ENCODE measurements at places on chromosomes 3 and 15.

- no peak for DNase-seq
These were observed 5.6 kb downstream of the LIMD1 start for GRCh38 chr3:45599984-45600650.

- DNase-seq, result no peak
These were observed 387.4 kb downstream of the RBMS3 start for GRCh38 chr3:29668233-29668632.

DNA sequence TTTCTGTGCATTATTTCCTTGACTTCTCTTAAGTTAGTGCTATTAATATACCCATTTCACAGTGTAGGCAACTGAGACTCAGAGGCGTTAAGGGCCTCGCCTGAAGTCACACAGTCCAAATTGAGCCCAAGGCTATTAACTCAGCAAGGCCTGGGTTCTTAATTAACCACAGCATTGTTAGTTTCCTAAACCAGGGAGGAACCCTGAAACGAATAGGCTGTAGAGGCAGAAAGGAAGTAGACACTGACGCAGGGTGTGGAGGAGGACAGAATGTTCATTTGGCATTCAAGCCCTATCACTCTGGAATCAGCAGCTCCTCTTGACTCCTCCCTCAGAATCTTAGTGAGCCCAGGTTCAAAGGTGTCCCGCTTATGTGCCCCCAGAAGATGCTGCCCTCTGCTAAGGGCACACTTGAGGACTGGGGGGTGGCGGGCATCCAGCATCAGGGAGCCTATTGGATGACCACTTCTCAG lies 13.9 kb downstream of the ARHGEF3 start:
- peak; percentile 31 for DNase-seq

DNA sequence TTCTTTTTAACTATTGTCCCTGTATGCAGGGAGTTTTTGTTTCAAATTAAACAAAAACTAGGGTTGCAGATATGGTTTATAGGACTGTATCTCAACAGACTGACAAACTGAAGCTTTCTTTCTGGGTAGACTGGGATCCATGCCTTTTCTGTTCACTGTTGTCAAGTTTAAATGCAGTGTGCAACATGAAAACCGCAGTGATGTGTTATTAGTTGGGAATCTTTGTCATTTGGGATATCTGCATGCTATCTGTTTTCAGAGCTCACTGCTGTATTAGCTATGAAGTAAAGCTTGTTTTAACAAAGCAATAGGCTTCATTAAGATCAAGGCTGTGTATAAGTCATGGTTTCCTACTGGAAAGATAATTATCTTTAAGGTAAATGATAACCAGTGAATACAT lies 21.4 kb upstream of the MCF2L2 start:
- DNase-seq, result no peak

- DNase-seq, result no peak
These were observed 2.3 kb downstream of the B4GALT4 start for GRCh38 chr3:119238363-119238762.

- no peak for DNase-seq
These were observed 19.0 kb upstream of the CSTA start for GRCh38 chr3:122305818-122306621.

- no peak for DNase-seq
These were observed 53.0 kb downstream of the SLC6A1 start for GRCh38 chr3:11045536-11045935.

DNA sequence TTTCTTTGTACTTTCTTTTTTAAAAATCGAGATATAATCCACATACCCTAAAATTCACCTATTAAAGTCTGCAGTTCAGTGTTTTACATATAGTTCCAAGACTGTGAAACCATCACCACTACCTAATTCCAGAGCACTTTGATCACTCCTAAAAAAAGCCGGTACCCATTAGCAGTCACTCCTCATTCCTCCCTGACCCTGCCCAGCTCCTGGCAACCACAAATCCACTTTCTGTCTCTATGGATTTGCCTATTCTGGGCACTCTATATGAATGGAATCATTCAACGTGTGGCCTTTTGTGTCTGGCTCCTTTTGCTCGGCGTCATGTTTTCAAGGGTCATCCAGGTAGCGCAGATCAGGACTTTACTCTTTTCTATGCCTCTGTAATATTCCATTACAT lies 17.3 kb downstream of the TRPM1 start:
- no peak for DNase-seq

DNA sequence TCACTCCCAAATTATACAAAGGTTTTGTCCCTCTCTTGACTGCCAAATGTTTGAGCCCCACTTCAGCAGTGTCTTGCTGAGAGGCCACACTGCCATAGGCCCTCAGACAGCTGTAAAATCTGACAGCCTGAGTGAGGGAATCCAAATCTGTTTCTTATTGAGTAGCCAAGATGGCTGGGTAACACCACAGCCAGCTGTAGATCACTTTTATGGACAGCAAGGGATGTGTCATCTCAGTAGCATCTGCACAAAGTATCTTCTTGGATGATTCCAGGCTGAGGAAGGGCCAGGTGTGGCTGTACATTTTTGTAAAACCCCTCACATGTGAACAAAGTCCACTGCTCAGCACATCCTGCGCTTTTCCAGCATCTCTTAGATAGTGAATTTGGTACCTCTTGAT lies 237.0 kb upstream of the LRTM1 start:
- DNase-seq, result no peak

DNA sequence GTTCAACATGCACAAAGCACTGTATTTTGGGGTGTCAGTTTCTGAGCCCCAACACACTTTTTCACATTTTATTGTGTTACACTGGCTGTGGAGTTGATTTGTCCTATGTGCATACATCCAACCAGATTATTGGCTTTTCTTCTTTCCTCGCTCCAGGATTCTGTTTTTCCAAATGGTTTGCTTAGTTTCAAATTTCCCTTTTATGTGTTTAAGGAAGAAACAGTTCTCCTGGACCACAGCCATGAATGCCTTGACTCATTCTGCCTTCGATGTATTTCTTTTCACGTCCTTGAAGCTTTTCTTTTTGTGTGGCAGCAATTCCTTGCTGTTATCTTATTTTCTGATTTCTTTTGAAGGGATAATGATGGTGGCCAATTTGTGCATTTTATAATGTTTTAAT lies 53.8 kb downstream of the CACNA2D3 start:
- no peak for DNase-seq

DNA sequence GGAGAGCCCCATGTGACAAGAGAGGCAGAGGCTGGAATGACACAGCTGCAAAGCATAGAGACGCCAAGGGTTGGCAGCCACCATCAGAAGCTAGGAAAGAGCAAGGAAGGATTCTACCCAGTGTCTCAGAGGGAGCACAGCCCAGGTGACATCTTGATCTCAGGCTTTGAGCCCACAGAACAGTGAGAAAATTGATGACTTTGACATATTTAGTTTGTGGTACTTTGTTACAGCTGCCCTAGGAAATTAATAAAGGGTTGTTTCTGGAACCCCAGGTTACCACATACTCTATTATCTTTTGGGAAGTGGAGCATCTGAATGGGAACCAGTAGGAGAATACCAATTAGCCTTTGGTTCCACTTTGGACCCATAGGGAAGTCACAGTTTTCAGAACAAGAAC lies 231.7 kb downstream of the ZNF621 start:
- DNase-seq, result no peak

GRCh38 chr3:29186131-29186599 lies 94.7 kb upstream of the RBMS3 start:
- no peak for DNase-seq

DNA sequence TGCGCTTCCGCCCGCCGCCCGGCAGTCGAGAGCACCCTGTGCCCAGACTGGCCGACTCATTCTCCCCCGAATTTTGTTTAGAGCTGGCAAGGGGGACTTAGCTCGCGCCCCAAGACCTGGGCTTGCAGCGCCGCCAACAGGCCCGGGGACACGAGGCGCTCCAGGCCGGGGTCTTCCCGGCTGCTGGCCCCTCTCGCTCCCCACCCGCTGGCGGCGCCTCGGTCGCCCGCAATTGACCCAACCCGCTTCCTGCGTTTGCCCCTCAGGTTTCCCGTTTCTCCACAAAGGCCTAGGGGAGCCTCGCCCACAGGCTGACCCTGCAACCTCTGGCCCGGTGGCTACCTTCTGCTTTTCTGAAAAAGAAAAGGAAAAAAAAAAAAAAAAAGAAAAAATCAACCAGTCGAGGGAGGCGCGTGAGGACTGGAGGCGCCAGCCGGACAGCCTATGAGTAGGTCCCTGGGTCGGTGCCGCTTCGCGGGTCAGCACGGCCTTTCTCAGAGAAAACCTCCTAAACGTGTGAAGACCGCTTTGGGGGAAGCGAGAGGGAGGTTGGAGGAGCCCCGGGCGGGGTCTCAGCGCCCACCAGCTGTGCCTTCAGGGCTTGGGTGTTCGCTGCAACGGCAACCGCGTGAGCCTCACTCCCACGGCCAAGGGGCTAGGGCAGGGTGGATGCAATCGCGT lies 7.2 kb downstream of the FOXL2 start:
- no peak for DNase-seq

Measured in GM13977 (cell line).